Activated CD4-positive, alpha-beta T cell treated with anti-CD3 and anti-CD28 coated beads for 4 hours (primary cell): ENCODE measurements at places on chromosomes 11 and 22.
A peak's percentile ranks its signal among the peaks of the same experiment; 100 is the strongest.

GRCh38 chr22:34236527-34236926 is 316.3 kb upstream of the LARGE1 start:
- DNase-seq, result no peak

DNA sequence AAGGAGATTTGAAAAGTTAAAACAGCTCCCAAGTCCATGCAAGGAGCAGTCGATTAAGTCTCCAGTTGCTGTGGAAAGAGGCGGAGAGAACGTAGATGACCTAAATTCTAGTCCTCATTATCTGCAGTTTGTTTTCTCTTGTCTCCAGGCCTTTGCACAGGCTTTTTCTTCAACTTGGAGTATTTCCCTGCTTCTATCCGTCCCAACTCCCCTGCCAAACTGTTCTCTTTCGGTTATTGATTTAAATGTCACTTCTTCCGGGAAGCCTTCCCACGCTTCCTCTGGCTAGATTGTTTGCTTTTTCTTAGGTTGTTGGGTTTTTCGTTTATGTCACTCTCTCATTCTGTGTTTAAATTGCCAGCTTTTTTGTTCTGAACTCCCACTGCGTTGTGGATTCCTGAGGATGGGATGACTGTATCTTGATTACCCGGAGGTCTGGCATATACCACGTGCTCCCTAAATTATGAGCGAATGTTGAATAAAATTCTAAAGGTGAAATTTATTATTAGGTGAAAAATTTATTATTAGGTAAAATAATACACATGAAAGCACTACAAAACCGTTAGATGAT is 463 bp downstream of the TMEM126B start:
- peak; percentile 47 for DNase-seq

GRCh38 chr11:126100716-126101115 is 38.0 kb upstream of the CDON start:
- DNase-seq, result no peak

DNA sequence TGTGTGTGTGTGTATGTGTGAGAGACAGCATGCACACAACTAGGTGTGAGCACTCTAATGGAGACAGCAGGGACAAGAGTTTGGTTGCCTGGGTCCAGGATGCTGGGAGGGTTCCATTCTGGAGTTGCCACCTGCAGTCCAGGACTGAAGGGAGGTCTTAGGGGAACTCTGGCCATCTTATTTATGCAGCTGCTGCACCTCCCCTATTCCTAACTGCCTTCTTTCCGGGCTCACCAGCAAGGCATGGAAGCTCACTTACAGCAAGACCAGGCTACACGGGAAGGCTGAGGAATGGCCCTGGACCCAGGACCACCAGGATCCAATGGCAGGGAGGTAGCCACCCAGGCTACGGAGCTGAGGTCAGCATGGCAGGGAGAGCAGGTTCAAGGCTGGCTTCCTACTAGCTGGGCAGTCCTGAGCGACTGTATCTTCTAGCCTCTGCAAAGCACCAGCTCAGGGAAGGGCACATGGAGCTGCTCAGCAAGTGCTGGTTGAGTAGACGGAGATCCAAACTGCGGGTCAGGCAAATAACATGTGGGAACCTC is 42.2 kb upstream of the B3GAT1 start:
- no peak for DNase-seq

GRCh38 chr22:19614536-19614863 is 90.3 kb upstream of the CLDN5 start:
- no peak for DNase-seq

DNA sequence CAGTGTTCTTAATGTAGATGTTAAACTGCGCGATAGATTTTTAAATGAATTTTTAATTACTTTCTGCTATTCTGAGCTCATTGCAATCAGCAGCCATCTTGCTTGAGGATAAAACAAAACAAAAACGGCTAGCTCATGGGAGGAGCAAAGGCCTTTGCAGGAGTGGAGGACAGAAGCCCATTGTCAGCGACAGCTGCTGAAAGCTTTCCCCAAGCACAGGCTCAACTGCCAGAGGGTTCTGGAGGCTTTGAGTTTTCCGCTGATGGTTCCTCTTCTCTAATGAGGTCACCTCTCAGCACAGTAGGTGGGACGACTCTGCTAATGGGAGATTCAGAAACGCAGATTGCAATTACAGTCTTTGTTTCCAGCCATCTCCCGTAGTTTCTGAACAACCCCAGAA is 167.1 kb upstream of the TTC12 start:
- no peak for DNase-seq

GRCh38 chr11:1459764-1460395 is 26.7 kb downstream of the MOB2 start:
- DNase-seq, result no peak

DNA sequence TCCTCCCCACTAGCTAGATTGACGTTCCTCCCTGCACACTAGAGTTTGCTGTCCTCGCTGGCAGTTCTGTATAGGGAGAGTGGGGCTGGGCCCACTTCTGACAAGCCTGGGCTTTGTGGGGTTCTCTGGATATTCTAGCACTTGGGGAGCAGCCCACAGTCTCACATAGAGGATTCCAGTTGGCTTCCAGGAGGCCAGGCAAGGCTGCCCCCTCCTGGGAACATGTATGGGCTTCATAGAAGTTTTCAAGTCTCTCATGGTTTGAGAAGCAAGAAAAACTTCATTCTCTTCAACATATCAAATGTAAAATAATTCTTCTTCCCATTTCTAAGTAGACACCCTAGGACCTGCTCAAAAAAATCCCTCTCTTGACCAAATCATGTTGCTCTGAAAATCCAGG is 87.5 kb downstream of the NAV2 start:
- no peak for DNase-seq

GRCh38 chr11:92759571-92760214 is 209.8 kb upstream of the MTNR1B start:
- no peak for DNase-seq

GRCh38 chr22:17779286-17780115 is 5.2 kb upstream of the BID start:
- DNase-seq, result no peak

DNA sequence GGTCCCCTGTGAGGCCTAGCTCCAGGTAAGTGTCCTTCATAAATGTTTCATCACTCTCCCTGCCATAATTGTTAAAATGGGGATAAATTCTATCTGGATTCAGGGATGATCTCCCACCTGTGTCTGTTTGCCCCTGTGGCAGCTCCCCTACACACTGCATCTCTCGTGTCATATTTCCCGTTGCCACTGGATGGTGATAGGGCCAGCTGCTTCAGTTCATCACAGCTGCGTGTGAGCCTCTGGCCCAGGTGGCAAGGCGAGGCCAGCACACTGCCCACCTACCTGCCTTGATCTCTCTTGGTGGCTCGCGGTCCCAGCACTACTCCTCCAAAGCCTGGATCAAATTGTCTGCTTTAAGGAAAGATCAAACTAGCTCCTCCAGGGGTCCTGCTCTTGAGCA is 187.4 kb downstream of the GRIK4 start:
- DNase-seq, result no peak

DNA sequence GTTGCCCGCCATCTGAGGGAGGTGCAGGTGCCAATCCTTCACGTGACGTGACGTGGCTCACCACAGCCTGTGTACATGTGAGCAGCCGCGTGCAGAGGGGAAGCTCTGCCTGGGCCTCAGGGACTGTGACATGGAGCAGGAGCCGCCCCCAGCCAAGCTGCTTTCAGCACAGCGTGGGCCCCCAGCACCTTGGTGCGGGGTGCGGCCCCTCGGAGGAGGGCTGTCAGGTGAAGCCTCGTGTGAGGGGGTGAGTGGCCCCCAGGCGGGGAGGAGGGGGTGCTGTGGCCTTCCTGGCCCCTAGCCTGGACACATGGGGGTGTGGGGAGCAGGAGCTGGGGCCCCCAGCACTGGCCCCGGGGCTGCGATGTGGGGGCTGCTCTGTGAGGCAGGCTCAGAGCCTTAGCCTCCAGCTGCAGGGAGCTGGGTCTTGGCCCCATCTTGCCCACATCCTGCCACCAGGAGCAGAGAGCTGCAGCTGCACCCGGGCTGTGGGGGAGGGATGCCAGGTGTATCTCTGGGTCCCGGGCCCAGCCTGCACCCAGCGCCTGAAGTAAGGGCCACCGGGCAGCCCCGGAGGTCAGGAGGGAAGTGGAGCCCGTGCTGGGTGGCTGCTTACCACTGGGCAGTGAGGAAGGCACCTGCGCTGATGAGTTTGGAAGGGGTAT is at the start of gene ADORA2A:
Gene ADORA2A, plus strand, starts transcription at position 100 of the 665 bp plus-strand sequence. CDS start 5,806 bp downstream, outside the sequence.
- peak; percentile 81 for DNase-seq

- no peak for DNase-seq
Measured at GRCh38 chr11:24238771-24239645, 257.8 kb upstream of the LUZP2 start.

- no peak for DNase-seq
Measured at GRCh38 chr22:41576877-41577276, 12.8 kb downstream of the PMM1 start.

DNA sequence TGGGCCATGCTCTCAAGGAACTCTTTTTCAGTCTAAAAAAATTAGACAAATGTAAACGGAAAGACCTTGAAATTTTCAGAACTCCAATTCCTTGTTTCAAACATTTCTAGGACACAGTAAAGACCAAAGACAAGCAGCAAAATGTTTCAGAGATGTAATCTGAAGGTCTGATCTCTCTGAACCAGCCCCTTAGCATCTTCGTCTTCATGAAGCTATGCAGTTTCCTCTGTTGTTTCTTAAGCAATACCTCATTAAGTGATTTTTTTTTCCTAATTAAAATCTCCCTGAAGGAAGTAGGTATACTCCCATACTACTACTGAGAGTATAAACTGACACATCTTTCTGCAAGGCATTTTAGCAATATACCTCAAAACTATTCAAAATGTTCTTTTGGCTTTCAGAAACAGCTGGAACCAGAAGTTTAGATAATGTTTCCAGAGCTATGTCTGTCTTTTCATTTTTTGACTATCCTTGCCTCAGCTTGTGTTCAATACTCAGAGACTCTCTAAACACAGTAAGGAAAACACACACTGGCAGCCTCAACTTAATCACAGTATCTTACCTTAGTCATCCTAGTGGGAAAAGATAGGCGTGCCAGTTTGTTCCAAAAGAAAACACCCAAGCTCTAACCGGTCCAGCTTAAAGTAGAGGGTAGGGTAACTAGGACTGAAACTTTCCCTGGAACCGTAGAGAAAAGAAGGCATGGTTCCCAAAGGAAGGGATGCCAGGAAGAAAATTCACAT is 25.1 kb downstream of the SBF2 start:
- DNase-seq, result no peak

DNA sequence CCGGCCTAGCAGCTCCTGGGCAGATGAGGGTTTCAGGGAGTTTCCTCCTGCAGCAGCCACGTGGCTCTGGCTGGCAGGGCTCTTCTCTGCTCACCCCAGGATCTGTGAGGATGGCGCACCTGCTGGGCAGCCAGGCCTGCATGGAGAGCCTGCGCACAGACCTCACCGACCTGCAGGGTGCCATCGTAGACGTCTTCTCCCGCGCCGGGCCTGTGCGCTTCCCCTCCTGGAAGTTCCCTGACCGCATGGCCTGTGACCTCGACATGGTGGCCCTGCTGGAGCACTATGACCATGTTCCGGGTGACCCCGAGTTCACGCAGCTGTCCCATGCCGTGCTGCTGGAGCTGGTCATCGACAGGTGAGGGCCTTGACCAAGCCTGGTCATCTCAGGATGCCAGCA is 9.1 kb downstream of the CCDC157 start:
- DNase-seq, result no peak

- no peak for DNase-seq
Measured at GRCh38 chr11:2874963-2875362, 10.6 kb downstream of the CDKN1C start.

DNA sequence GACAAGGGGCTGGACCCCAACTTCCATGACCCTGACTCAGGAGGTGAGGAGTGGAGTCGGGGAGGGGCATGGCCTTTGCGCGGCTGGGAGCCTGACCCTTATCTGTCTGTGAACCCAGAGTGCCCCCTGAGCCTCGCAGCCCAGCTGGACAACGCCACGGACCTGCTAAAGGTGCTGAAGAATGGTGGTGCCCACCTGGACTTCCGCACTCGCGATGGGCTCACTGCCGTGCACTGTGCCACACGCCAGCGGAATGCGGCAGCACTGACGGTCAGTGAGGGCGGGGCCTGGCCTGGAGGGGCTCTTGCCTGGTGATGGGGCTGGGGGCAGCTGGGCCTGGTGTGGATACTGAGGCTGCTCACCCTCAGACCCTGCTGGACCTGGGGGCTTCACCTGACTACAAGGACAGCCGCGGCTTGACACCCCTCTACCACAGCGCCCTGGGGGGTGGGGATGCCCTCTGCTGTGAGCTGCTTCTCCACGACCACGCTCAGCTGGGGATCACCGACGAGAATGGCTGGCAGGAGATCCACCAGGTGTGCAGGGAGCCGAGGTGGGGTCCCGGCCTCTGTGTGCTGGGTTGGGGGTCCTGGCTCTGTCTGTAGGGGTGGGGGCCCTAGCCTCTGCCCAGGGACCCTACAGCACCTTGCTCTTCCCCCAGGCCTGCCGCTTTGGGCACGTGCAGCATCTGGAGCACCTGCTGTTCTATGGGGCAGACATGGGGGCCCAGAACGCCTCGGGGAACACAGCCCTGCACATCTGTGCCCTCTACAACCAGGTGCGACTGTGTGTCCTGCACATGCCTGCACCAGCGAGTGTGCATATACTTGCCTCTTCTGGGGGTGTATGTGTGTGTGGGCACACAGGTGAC is 6.3 kb downstream of the SHANK3 start:
- no peak for DNase-seq

DNA sequence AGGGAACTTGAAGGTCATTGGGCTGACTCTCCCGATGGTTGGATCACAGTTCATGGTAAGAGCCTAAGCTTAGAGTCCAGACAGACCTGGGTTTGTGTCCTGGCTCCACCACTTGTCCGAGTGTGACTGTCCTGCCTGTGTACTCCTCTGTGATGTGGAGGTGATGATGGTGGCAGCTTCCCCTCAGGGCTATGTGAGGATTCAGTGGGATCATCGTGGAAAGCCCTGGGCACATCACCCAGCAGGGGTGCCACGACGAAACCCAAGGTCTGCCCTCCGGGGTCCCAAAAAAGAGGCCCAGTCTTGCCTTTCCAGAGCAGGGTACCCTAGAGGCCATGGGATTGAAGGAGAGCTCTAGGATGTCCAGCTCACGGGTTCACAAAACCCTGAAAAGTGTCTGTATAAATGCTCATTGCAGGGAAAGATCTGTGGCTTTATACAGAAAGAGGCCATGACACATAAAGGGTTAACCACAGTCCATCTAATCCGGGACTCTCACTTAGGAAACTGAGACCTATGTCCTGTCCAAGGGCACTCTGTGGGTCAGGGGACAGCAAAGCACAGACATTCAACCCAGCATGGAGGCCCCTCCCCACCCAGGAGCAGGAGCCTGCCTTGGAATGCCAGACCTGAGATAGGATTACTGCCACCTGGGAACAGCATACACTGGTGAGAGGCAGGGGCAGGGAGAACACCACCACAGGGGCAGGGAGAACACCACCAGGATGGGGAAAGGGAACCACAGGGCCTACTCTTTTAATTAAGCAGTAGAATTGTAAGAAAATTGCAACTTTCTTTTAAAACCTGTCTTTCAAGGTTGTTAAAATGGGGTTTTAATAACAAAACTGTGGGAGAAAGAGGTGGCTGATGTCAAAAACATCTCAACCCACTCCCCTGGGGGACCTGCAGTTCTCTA is 51.3 kb downstream of the IGLL5 start:
- no peak for DNase-seq

- DNase-seq, result no peak
Measured at GRCh38 chr11:134585666-134586610, 173.9 kb upstream of the B3GAT1 start.
